ENCODE measurements at places on chromosomes 7 and 10.
A peak's percentile ranks its signal among the peaks of the same experiment; 100 is the strongest.

DNA sequence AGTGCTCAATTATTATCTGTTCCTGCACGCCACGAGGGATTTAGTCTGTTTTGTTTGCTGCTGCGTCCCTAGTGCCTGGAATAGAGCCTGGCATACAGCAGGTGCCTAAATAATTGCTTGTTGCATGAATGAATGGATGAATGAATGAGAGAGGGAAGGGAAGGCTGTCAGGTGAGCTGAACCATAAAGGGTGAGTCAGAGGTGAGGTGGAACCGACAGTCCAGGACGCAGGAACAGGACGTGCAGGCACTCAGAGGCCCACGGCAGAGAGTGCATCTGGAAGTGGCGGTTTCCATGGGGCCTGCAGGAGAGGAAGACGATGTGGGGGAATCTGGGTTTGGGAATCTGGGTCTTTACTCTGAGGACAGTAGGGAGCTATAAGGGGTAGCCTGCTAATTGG lies 17.7 kb upstream of the PPIF start:
- DNase-seq, result no peak

- DNase-seq, result no peak
These were observed 41.8 kb downstream of the FAM204A start for GRCh38 chr10:118300320-118300719.

GRCh38 chr10:10438335-10439100 lies 579.2 kb upstream of the CELF2 start:
- DNase-seq, result no peak

- DNase-seq, result no peak
These were observed 21.3 kb downstream of the NYAP1 start for GRCh38 chr7:100504887-100505611.

GRCh38 chr7:30662431-30662939 lies 19.8 kb downstream of the CRHR2 start:
- no peak for DNase-seq

GRCh38 chr10:109880886-109881768 lies 42.2 kb downstream of the XPNPEP1 start:
- no peak for DNase-seq

DNA sequence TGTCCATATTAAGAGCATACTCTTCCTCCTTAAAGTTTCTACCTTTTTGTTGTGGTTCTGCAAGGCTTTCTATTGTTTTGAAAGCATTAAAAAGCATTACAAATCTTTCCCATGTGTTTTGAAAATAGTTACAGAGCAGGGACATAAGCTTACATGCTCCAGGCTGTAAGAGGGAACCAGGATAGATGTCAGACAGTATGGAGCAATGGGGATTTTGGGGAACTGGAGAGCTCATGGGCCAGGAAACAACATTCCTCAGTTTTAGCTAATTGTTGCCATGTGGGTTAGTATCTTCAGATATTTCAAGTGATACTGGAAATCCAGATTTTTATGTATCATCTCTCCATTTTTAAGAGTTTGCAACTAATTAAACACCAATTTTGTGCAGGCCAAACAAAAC lies 3.5 kb downstream of the MDFIC start:
- DNase-seq, result no peak

DNA sequence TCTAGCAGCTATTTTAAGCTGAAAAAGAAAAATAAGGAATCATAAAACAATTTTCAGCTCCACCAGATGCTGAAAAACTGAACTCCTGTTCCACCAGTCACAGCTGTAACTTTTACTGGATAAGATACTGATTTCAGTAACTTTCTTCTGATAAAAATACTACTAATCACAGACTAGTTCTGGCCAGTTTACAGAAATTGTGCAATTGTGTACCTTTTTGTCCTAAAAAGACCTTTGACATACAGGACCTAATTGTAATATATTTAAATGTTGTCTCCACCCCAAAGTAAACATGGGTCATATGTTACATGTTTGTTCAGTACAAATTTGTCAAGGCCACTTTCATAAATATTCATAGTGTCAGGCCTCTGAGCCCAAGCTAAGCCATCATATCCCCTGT lies 27.1 kb upstream of the PIP start:
- DNase-seq, result no peak

- no peak for DNase-seq
These were observed 69.5 kb downstream of the JMJD1C start for GRCh38 chr10:63396133-63396761.

- DNase-seq, result no peak
These were observed 73.0 kb downstream of the UBE3C start for GRCh38 chr7:157211690-157212089.

GRCh38 chr7:23012908-23013714 lies 819 bp downstream of the HYCC1 start:
- DNase-seq, result no peak

- DNase-seq, result peak; percentile 7
These were observed 86.2 kb downstream of the EBF3 start for GRCh38 chr10:129877773-129878371.

GRCh38 chr10:132526676-132527075 lies 10.9 kb upstream of the INPP5A start:
- DNase-seq, result no peak

DNA sequence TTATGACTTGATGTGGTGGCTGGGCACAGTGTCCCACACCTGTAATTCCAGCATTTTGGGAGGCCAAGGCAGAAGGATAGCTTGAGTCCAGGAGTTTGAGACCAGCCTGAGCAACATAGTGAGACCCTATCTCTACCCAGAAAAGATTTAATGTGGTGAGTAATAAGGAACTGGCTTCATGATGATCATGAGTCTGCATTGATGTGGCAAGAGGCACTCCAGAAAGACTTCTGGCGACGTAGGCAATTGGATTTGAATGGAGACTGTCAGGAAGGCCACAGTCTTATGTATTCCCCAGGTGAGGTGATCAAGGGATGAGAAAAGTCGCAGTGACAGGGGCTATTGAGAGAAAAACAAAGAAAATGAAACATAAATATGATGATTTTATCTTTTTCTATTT lies 138.0 kb downstream of the CACNB2 start:
- DNase-seq, result no peak

- no peak for DNase-seq
These were observed 212.7 kb downstream of the HERPUD2 start for GRCh38 chr7:35482231-35482630.

GRCh38 chr7:82481499-82482097 lies 38.0 kb upstream of the CACNA2D1 start:
- no peak for DNase-seq

- no peak for DNase-seq
These were observed 52.3 kb downstream of the HECW1 start for GRCh38 chr7:43164757-43165156.

DNA sequence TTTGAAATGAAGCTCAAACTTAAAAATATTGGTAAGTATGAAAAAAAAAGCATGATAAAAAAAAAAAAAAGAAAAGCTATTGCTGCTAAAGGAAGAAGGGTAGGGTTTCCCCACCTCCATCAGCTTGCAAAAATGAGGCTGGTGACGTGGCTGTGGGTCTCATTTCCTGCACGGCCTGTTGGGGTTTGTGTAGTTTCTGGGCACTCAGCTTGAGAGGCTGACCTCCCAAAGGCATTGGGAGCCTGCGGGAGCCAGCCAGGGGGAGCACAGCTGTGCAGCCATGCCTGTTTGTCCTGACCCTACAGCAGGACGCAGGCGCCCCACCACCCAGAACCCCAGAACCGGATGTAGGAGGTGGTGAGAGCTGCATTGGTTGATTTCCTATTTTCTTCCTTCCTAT lies 48.8 kb upstream of the CARD11 start:
- peak; percentile 41 for DNase-seq

- DNase-seq, result no peak
These were observed 3.5 kb downstream of the TMEM273 start for GRCh38 chr10:49184642-49185111.

- DNase-seq, result peak; percentile 63
These were observed 52.5 kb downstream of the PRF1 start for GRCh38 chr10:70549962-70550458.

DNA sequence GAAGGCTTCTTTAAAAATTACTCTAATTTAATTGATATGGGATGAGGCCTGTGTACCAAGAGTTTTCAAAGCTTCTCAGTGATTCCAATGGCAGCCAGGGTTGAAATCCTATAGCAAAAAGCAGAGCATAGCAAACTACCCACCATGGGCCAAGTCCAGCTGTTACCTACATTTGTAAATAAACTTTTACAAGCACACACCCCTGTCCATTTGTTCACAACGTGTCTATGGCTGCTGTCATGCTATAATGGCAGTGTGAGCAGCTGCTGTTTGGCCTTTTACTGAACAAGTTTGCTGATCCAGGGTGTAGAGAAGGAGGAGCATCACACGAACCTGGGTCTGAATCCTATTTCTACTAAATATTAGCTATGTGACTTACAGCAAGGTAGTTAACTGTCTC lies 50.0 kb downstream of the NPY start:
- no peak for DNase-seq

GRCh38 chr10:132129431-132129830 lies 57.3 kb upstream of the DPYSL4 start:
- no peak for DNase-seq

GRCh38 chr10:52479567-52479966 lies 165.5 kb downstream of the DKK1 start:
- DNase-seq, result no peak

DNA sequence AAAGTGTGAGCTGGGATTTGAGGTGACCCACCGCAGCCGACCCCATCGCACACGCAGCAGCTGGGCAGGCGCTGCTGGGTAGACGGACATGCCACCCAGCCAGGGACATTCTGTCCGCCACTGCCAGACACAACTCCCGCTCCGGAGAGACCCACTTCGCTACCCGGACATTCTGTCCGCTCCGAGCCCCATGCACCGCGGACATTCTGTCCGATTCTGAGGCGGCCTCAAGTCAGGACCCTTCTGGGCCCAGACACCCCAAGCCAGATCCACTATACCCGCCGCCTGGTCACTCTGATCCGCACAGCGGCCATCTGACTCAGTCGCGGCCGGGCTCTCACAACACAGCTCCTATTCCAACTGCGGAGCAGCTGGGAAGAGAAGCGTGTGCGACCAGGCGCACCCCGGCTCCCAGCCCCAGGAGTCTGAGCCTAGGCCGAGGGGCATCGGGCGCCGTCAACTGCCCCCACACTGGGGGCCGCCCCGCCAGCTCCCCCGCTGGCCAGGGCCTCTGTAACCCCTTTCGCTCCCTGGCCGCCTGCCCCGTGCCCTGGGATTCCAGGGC lies 763 bp downstream of the PITX3 start:
- no peak for DNase-seq

GRCh38 chr7:86773309-86773708 lies 129.6 kb downstream of the GRM3 start:
- no peak for DNase-seq

- peak; percentile 45 for DNase-seq
These were observed at the start of gene PCBD1 for GRCh38 chr10:70887804-70888800. PCBD1 (minus strand) TSS chr10:70888565; CDS start chr10:70888533, 32 bp downstream.

DNA sequence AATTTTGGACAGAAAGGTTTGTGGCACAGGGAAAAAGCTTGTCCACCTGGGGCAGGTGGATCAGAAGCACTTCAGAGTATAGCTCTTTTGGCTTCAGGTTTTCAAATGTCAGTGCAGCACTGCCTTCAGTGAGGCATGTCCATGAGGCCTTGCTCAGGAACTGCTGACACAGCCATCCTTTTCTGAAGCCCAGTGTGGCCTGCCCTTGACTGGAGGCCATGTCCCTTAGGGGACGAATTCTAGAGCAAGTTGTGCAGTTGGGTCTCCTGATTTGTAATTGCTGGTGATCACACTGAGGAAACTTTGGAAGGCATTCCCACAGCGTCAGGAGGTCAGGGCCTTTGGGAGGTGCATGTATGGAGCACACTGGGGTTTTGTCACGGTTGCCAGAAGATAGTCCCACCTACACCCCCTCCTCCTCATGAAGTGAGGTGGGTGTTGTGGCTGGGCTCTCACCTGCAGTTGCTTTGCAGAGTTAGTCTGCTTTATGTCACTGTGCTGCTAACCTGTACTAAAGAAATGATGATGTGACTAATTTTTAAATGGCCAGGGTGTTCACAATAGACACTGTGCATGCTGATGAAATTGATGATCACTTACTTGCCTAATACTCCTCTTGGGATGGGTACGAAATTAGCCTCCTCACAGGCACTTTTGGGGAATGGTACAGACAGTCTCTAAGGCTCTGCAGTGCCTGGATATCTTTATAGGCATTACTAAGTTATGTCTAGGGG lies 41.7 kb downstream of the OGDH start:
- DNase-seq, result no peak

- DNase-seq, result no peak
These were observed 514.2 kb downstream of the ARL4A start for GRCh38 chr7:13201628-13202027.

DNA sequence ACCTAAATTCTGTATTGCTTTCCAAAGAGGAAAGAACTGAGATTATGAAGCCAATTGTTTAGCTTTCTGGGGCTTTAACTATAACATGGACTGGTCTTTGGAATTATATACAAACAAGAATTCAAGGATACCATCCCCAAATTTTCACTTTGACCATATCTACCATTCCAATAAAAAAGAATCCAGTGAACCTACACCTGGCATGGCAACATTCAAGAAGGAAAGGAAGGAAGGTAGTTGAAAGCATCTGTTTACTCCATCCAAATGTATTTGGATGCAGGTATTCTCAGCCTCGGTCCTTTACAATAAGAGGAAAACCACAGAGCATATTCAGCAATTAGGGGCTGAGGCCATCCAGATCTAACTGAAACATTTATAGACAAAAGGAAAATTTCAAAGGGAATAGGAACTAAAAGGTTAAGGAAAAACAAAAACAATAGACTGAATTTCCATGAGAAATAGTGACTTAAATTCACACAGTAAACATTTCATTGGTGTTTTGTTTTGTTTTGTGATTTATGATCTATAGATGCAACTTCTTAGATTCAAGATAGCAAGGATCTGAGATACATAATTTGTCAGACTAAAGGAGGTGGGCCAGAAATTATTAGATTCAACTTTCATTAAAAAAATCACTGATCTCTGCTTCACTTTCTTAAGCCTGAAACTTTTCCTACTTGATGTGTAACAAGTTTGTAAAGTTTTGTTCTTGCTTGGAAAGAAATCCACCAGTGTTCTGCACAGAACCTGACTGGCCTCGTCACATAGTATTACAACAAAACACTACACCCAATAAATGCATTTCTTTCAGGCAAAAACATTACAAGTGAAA lies 12.7 kb downstream of the SKIDA1 start:
- DNase-seq, result no peak

DNA sequence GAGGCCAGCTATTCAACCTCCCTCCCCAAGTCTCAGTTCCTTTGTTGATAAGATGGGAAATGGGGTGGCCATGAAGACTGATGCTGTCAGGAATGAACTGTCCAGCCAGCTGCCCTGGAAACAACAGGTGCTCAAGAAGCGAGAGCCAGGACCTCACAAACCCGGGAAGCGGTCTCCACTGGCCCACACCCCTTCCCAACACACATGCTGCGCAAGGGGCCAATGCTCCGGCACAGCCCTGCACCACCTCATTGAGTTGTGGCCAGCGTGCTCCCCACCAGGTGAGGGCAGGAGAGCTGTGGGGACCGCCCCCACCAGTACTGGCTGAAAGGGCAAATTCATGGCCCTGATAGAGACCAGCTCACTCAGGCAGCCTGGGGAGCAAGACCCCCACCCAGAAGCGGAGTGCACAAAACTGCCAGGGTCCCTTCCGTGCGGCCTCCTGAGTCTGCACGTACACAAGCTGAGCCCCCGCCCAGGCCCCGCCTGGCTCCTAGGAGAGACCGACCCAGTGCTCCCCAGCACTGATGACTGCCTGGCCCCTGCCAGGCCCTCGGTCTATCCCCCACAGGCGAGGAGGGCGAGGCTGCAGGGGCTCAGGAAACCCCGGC lies 216.6 kb downstream of the MAD1L1 start:
- no peak for DNase-seq
